ENCODE measurements at places on chromosomes 6 and 20.

DNA sequence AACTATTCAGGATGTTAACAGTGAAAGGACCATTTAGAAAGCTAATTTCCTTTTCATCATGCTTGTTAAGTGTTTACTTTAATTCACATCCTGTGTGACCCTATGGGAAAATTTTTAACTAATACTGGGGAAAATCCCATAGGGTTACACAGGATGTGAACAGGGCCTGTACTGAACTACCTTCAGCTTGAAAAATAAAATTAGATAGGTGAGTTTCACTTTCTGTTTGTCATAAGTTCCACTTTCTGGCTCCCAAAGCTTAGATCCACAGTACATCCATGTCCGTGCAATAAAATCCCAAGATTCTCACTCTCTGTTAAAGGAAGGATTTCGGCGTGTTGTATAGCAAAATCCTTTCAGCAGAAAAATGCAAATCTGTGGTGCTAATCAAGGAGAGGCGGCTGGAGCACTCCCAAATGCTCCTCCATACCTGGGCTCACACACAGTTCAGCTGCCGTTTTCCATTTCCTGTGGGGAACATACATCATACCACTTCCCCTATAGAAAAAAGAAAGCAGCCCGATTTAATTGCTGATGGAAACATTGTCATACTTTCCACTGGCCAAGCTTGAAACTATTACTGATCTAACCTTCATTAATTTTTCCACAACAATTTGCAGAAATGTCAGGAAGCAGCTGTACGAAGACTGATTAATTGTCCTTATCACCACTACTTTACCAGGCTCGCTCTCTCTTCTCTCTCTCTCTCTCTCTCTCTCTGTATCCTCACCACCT lies 125.2 kb downstream of the HIVEP2 start:
- DNase-seq: no peak

GRCh38 chr6:81304466-81304865 lies 448.0 kb downstream of the TENT5A start:
- no peak for DNase-seq

GRCh38 chr6:42522942-42523814 lies 40.7 kb upstream of the UBR2 start:
- DNase-seq: no peak

DNA sequence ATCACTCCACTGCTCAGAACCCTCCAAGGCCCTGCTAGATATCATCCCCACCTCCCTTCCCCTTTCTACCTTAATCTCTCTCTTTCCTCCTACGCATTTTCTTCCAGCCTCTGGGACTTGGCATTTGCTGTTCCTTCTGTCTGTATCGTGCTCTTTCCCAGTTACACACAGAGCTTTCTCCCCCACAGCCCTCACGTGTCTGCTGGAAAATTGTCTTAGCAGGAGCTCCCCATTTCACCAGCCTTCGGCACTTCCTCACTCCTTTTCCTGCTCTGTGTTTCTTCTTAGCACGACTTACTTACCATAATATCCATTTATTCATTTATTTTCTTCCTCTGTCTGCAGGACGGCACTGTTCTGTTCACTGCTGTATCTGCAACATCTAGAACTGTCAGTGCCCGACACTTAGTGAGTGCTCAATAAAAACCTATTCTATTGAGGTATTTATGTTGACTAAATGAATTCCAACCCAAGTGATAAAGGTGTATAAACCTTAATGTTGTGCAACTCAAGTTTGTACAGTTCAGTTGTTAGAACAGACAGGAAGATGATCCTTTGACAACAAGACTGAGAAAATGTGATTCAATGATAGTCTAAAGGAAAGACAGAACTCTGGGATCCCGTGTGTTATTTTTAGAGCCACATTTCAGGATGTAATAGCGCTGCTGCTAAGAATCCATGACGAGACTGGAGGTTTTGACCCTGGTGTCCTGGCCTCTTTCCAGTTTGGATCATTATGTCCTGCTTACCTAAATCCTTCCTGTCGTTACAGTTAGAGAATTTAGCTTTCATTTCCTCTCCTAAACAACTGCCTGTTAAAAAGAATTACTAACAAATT lies 170.1 kb upstream of the LAMP5 start:
- DNase-seq: no peak

GRCh38 chr6:144036835-144037195 lies 28.8 kb upstream of the PLAGL1 start:
- no peak for DNase-seq

- DNase-seq: peak; percentile 23
These were observed 30.9 kb upstream of the AVP start for GRCh38 chr20:3115190-3116107.

GRCh38 chr6:3541006-3541585 lies 84.2 kb upstream of the SLC22A23 start:
- no peak for DNase-seq

GRCh38 chr20:59170406-59171349 lies 7.1 kb downstream of the ZNF831 start:
- DNase-seq: no peak

GRCh38 chr6:37517411-37517812 lies 17.7 kb upstream of the CCDC167 start:
- no peak for DNase-seq

- no peak for DNase-seq
These were observed 47.5 kb downstream of the EFCAB8 start for GRCh38 chr20:32906200-32906599.

- no peak for DNase-seq
These were observed 169.7 kb downstream of the ATXN1 start for GRCh38 chr6:16591396-16592222.

DNA sequence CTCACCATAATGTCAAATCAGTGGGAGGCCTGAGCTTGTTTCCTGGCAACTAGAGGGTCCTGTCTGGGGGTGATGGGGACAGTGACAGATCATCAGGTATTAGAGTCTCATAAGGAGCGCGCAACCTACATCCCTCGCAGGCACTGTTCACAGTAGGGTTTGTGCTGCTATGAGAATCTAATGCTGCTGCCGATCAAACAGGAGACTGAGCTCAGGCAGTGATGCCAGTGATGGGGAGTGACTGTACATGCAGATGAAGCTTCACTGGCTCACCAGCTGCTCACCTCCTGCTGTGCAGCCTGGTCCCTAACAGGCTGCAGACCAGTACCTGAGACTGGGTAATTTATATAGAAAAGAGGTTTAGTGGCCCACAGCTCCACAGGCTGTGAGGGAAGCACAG lies 147.3 kb downstream of the TTLL2 start:
- DNase-seq: no peak

- DNase-seq: no peak
These were observed 328.2 kb upstream of the JAG1 start for GRCh38 chr20:11001764-11002540.

GRCh38 chr20:33015114-33015484 lies 7.6 kb downstream of the BPIFB2 start:
- DNase-seq: no peak

DNA sequence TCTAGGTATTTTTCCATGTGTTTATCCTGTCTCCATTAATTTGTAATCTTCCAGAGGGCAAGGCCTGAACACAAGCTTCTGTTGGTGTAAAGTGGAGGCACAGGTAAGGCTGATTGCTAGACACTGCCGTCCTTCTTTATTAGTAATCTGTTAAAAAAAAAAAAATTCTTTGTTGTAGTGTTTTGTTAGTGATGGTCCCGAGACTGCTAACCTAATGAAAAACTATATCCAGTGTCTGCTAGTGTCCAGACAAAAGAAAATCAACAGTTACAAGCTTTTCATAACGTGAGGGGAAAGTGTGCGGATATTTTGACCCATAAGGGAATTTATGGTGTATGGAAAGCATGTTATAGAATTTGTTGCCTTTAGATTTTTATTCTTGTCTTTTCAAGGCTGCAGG lies 4.2 kb upstream of the HIVEP1 start:
- no peak for DNase-seq

GRCh38 chr20:37265152-37265551 lies 3.5 kb upstream of the GHRH start:
- no peak for DNase-seq

DNA sequence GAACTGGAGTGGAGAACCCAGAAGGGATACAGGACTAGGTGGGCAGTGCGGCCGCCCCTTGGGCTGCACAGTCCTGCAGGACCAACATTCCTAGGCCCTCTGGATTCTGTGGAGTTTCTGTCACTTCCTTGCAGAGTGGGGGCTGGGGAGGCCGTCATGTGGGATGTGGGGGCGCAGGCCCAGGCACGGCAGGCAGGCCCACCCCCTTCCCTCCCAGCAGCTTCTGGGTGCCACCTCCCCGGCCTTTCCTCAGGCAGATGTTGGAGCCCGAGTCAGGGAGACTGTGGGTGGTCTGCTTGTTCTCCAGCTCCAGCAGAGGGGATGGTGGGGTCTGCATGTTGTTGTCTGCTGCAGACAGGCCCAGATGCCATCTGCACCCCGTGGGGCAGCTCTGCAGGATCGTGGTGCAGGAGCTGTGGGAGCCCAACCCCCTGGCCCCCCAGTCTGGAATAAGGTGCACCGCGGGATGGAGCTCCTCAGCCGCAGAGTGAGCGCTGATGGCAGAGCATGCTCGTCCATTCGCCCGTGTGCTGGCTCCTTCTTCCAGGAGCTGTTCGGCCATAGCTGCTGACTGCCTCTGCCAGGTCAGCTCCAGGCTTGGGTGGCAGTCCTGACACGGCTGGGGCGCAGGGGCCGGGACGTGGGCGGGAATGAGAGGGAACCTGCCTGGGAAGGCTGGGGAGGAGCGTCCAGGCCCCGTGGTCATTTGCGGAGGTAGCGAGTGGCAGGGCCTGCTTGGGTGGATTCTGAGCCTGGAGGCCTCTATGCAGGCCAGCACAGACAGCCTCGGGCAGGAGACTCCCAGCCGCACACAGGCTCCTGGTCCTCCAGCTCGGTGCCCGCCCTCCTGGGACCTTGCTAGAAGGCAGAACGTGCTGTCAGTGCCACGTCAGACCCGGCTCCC lies 18.1 kb downstream of the SLC17A9 start:
- no peak for DNase-seq

GRCh38 chr6:168095171-168095691 lies 16.2 kb upstream of the FRMD1 start:
- DNase-seq: no peak

DNA sequence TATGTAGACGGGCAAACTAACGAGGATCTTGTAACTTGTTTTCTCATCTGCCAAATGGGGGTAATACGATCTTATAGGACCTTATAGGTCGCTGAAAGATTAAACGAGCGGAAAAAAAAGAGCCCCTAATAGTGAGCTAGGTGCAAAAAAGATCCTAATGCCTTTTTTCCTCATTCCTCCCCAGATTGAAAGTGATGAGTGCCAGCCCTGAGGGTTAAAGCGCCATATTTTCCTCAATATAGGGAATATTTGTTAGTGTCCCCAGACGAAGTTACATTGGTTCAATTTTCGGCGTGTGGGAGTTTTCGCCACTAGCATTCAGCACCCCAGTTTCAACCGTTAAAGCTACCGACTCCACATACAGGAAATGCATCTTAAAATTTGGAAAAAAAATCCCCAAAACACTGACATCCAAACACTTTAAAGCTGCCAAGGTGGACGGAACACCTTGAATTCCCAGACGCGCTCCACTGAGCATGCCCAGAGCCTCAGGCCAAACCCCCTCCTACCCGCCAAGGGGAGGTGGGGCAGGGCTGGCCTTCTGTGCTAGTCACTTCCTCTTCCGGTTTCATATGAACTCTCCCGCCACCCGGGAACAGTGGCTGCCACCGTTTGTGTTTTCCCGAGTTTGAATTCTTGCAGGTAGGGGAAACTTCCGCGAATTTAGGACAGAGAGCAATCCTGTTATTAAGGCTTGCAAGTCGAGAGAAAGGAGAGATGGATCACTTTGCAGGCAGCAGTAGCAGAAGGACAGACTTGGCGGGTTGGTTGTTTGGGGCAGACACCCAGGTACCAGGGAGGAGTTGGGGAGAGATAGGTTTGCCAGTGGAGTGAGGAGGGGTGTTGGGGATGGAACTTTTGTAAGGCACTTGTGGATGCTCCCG lies at the start of gene PRIM2:
Gene PRIM2 (plus strand): TSS at position 571 of the 884 bp plus-strand sequence. CDS start 816 bp downstream, outside the sequence.
- DNase-seq: peak; percentile 41

GRCh38 chr20:41900201-41900691 lies 282.1 kb upstream of the CHD6 start:
- no peak for DNase-seq

DNA sequence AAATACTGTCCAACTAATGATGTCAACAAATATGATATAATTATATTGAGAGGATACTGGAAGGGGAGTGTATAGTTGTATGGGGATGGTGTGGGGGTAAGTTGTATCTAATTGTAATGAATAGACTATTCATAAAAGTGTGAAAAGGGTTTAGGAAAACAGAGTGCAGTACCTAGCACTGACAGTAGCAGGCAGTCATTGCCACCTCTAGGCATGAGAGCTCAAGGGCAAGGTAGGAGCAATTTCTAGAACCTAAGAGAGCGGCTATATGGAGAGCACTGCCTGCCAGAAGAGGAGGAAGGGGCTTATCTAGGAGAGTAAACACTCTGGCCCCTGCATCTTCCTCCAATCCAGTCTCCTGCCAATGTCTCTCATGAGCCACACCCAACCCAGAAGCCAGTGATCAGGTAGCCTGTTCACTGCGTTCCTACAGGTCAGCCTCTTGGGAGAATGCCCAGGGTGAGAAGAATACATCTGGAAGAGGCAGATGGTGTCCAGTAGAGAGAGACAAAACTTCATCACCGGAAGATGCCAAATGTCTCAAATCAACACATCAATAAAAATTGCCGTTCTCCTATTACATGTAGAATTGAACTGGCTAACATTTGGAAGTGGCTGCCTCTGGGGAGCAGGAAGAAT lies 200.0 kb downstream of the LY86 start:
- DNase-seq: no peak

DNA sequence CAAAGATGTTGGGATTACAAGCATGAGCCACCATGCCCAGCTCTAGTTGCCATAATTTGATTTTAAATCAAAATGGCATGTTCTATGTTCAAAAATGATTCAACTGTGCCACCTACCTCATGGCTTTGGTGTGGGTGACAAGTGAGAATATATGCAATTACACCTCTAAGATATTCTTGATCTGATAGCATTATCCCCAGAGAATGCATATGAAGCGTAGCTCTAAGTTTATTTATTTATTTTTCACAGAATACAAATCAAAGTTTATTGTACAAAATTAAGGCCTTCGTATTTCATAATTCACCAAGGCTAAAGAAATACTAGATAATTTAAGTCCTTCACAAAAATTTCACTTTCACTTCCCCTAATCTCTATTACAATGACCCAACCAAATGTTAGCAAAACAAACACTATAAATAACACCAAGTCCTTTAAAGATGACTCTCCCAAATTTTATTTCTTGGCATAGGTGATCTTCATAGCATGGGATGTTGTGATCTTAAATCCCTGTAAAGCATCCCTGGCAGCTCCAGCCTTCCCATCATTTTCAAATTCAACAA lies 205.9 kb upstream of the TAB2 start:
- no peak for DNase-seq

DNA sequence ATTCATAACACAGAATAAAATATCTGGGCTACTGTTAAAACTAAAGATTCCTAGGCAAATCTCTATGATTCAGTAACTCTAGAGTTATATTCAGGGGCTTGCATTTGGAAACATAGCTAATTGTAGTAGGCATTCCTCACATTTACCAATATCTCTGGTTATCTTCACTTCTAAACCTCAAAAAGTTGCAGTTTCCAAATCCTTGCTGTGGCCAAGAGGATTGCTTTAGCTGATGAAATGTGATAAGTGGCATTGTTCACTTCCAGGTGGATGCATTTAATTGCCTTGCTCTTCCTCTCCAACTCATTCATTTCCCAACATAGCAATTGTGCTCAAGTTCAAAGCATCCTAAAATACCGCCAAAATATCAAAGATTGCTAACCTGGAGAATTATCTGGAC lies 246.6 kb downstream of the GRIK2 start:
- no peak for DNase-seq

- no peak for DNase-seq
These were observed 13.3 kb downstream of the GRM4 start for GRCh38 chr6:34132486-34133185.

All from AG04450 (cell line).